Heart right ventricle (tissue), 16 donors: ENCODE measurements at places on chromosomes 7 and 10.
A peak's percentile ranks its signal among the peaks of the same experiment; 100 is the strongest.

DNA sequence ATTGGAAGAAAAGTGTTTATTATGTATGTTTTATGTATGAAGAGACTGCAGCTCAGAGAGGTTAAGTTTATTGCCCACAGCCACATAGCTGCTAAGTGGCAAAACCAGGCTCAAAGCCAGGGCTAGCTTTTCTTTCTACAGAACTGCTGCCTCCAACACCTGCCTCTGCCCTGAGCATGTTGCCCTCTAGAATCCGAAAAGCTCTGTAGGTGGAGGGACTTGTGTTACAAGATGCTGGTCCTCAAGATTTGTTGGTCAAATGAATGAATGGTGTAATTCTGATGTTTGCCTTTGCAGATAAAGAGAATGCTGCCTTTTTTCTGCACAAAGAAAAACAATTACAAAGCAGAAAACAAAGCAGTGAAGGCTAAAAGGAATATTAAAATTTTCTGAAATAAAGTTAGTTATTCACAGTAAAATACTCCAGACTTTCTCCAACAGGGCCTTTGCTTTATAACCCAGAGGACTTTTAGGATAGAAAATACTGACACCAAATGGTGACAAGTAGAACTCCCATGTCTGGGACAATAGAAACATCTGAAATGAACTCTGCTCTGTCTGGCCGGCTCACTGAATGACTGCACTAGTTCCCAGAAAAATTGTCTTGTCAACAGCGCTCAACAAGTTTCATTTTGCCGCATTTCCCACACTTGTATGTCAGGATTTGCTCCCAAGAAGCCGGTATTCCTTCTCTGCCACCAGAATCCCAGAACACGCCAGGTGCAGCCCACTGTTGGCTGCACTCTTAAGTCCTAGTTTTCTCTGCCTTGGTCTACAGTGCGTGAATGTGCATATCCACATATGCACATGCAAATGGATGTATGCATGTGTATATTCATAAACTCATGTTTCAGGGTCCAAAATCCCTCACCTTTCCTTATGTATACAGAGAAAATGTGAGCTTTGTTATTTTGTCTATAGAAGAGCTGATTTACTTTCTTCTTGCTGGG, 11.0 kb upstream of the DNTT start:
- DNase-seq: no peak

DNA sequence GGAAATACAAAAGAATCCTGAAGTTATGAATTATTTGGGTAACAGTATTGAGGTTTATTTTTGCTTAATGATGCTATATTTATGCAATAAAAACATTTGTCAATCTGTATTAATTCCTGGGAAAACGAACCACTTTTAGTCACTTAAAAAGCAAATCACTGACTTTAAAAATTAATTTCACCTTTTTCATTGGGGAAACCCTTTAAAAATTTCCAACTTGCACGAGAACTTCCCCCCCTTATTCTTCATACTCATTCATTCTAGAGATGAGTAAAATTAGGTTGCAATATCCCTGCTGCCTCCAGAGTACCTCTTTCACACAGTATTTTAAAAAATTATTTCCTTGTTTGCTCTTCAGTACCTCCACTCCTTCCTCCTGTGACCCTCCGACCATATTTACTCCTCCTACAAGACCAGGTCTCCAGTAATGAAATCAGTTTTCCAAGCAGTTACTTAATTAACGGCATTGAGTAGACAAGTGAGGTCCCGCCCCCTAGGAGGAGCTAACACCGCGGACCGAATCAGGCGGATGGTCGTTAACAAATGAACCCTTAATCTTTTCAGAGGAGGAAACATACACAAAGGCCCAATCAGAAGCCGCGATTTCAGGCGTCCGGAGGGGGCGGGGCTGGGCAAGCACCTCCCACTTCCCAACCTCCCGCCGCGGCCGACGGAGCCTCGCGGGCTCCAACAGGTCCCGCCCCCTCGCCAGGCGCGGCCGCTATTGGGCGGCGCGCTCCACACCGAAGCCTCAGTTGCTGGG, 465 bp upstream of the TRIM24 start:
- DNase-seq: peak; percentile 97

DNA sequence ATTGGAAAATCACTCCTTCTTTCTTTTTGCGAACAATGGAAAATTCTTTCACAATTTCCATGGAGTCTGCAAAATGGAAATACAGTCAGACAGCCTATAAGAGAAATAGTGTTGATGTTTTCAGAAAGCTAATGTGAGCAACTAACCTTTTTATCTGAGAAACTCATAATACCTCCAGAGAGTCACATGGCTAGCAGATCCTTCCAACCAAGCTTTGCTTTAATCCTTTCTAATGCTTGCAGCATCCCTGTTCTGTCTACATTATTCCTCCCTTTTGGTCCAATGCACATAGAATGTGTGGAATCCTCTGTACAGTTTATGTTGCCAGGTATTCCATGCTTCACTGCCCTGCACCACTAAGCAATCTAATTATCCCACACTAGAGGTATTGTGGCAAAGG, 717.5 kb upstream of the LRRN3 start:
- no peak for DNase-seq

- no peak for DNase-seq
These were observed 75.0 kb downstream of the CPVL start for GRCh38 chr7:29071203-29071874.

GRCh38 chr10:2475711-2476217, 591.6 kb upstream of the PFKP start:
- DNase-seq: no peak

DNA sequence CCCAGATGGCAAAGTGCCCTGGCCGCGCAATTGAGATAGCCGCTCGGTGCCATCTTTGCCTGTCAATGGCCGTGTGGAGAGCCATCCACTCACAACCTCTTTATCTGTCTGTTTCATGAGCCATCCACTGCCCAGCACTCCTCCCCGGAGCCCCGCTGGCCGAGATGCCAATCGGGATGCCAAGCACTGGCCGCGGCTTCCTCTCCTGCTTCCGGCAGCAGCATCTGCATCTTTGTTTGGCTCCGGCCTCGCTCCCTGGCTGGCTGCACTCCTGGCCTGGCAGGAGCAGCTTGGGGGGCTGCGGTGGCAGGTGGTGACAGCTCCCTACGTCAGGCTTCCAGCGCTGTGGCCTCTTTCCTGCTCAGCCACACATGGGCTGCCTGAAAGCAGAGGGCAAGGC, 231.7 kb downstream of the USP6NL start:
- no peak for DNase-seq

- no peak for DNase-seq
These were observed 132.0 kb downstream of the WNT2 start for GRCh38 chr7:117190746-117191435.

DNA sequence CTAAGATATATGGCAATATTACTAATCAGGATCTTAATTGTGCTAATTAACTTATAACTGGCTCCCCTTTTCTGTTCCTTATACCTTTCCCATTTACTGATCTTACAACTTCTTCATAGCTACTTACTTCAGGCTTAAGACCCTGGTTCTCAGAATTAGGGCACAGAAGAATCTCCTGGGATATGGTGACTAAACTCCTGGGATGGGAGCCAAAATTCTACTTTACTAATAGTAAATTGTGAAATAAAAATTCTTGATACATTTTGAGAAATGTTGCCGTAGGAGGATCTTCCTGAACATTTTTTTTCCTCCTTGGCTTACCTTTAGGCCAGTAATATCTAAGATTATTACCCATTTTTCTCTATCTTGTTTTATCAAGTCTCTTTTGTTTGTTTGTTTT, 309.5 kb downstream of the ATRNL1 start:
- DNase-seq: no peak

GRCh38 chr10:24465124-24465874, 256.4 kb downstream of the KIAA1217 start:
- no peak for DNase-seq

DNA sequence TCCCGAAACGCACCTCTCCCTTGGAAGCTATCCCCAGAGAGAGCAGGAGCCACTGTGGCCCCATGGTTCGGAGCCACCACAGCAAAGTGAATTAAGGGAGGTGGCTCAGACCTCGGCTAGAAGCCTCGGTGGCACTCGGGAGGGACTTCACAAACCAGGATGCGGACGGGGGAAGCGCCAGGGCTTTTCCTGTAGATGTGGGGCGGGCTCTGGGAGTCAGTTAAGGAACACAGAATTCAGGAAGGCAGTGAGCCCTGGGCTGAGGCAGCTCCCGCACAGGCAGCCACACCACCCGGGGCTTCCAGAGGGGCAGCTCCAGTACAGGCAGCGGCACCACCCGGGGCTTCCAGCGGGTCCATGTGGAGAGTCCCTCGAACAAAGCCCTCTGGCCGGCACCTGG, 42.7 kb upstream of the DPYSL4 start:
- DNase-seq: no peak

- DNase-seq: no peak
These were observed 9.0 kb upstream of the RHBDD2 start for GRCh38 chr7:75869776-75870379.

GRCh38 chr10:100886091-100886490, 26.7 kb upstream of the SLF2 start:
- DNase-seq: no peak

DNA sequence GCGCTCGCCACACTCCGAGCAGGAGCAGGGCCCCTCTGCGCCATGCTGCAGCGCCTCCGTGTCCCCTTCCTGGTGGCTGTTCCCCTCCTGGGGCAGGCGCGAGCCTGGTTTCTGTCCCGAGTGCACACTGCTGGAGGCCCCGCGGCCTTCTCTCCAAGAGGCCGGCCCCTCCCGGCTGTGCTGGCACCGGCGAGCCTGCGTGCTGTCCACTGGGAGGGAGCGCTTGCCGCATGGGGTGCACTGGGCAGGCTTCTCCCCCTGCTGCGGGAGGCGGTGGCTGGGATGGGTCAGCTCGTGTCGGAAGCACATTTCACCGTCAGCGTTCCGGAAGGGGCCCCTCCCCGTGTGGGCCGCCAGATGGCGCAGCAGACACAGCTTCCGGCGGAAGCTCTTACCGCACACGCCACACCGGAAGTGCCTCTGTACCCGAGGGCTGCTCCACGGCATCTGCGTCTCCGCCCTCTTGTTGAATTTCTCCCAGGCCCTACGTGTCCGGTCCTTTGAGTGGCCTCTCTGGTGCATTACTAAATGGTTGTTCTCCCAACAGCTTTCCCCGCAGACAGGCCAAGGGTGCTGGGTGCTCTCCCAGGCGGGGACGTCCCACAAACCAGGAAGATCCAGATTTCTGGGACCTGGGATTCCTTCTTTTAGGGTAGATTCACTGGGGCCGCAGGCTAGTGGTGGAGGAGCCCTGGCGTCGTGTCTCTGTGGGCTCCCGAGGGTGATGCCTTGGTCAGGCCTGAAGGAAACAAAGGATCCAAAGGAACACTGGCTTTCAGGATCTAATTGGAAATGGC, 18.7 kb downstream of the ZNF786 start:
- no peak for DNase-seq

GRCh38 chr7:28483112-28483511, 70.8 kb downstream of the CREB5 start:
- no peak for DNase-seq

- DNase-seq: no peak
These were observed 260.6 kb upstream of the DKK1 start for GRCh38 chr10:52053497-52053896.

- DNase-seq: no peak
These were observed 241.3 kb downstream of the EMX2 start for GRCh38 chr10:117783698-117784395.

DNA sequence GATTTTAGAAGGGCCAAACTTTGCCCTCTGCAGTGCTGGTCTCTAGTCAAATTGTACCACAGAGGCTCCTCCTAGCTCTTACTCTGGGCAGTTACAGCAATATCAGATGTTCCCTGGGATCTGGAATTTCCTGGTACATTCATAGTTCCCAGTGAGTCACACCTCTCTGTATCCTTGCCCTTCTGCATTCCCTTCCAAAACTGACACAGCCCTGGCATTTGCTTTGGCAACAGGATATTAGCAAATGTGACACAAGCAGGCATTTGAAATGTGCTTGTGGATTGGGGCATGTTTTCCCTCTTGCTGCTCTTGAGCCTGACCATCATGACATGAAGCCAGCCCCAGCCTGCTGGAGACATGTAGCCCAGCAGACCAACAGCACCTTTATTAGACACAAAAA, 284.7 kb upstream of the AKR1E2 start:
- no peak for DNase-seq

DNA sequence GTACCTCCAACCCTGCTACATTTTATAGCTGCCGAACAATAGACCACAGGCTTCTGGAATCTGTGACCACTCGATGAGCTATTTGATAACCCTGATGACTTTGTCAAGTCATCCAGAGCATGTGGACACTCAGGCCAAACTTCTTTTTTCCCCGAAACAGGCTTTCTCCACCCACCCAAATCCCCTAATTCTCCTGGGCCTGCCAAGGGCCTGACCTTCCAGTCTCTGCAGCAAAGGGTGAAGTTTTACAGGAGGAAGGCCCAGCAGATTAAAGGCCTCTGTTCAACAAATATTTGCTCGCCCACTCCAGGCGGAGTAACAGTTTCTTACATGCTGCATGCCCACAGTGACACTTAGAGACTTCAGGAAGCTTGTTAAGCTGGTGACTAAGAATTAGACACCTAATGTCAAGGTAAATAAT, 2.0 kb downstream of the JCAD start:
- no peak for DNase-seq

GRCh38 chr10:110608087-110608486, 36.0 kb upstream of the RBM20 start:
- no peak for DNase-seq
